ENCODE measurements at places on chromosomes 5 and 9.

DNA sequence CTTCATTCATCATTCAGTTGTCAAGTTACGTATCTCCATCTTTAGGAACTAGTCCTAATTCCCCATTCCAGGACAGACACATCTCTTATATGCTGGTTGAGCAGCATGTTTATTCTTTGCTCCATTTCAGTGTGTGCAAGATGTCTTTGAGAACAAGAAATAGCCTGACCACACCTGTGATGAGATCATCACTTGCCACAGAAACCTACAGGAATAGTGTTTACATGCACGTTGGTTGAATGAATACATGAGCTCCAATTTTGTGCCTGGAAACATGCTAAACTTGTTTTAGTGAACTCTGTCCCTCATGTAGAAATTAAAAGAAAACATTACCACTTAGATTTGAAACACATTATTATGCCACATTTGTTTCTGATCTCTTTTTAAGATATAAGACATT, 489.1 kb downstream of the CDH18 start:
- no peak for DNase-seq

- DNase-seq: no peak
Measured at GRCh38 chr9:8224381-8224801, 424.8 kb upstream of the DMAC1 start.

DNA sequence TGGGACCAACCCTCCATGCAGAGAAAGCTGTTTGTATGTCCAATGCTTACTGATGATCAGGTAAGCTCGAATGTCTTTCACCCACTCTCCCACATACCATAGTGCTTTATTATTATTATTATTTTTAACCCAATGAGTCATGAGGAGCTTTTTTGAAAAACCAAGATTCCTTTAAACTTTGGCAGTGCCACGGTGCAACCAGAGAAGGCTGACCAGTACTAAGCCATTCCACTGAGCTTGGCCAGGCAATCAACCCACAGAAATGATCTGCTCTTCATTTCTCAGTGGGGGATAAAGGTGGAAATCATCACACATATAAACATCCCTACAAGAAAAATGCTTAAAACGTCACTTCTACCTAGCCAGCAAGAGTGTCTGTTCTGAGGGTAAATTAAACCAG, 35.5 kb downstream of the JAKMIP2 start:
- no peak for DNase-seq

- no peak for DNase-seq
Measured at GRCh38 chr9:32704343-32704742, 68.9 kb upstream of the TAF1L start.

Data from activated CD4-positive, alpha-beta T cell treated with anti-CD3 and anti-CD28 coated beads, Interleukin-2, Interleukin-6, amounts not matched to agents 100 ng/mL and 50 ng/mL, durations not matched to agents 16 hours and 8 hours (primary cell).